ENCODE measurements at places on chromosomes 16 and 17. TPM values are rescaled to one million over a fixed set of nuclear protein-coding genes. Genes with fewer than 3 reads are reported as not detected.

- H3K4me1 ChIP-seq = no peaks in the 10 kb centered on the region
- no peaks in the 10 kb centered on the region for H3K27me3 ChIP-seq
- H3K27ac ChIP-seq = no peak overlapping the region
- no peak overlapping the region for H3K4me3 ChIP-seq
Measured at GRCh38 chr16:9177861-9178260, 86.4 kb downstream of the HAPSTR1 start.

DNA sequence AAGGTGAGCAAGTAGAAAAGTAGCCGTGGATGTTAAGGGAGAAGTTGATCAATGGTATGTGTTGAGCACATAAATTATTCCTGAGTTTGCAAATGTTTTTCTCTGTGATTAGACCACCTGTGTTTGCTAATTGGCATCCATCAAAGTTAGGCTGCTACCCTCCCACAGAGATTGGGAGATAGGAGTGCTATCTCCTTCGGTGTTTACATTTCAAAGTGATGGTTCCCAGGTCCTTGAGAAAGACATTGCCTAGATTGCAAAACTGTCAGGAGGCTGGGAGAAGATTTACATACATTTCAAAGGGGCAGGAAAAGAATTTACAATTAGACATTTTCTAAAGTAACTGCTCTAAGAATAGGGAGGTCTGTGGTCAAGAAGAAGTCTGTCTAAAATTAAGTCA is 54.3 kb upstream of the CNTNAP4 start:
- DNase-seq = no peak
- H3K4me3 ChIP-seq = no peak overlapping the region
- H3K27ac ChIP-seq = no peak overlapping the region
- no peaks in the 10 kb centered on the region for H3K4me1 ChIP-seq
- H3K36me3 ChIP-seq = no peaks in the 10 kb centered on the region

DNA sequence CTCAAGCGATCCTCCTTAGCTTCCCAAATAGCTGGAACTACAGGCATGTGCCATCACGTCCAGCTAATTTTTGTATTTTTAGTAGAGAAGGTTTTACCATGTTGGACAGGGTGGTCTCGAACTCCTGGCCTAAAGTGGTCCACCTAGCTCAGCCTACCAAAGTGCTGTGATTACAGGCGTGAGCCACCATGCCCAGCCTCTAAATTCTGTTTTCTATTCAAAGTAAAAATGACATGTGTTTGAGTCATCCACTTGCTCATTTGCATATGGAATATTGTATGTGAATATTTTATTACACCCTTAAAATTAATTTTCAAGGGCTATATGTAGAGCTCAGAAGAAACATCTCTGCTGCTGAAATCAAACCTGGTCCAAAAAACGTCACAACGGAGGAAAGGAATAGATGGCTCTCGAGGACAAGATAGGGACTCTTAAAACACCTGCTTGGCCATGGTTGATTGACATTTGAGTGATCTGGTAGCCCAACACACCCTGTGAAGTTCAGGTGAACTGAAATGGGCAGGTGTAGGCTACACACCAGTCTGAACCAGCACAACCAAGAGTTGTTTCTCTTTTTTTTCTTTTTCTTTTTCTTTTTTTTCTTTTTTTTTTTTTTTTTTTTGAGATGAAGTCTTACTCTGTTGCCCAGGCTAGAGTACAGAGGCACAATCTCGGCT is 51.1 kb downstream of the SF3B3 start:
- no peak overlapping the region for H3K4me3 ChIP-seq
- peak; percentile 15 for DNase-seq
- no peaks in the 10 kb centered on the region for H3K27me3 ChIP-seq
- H3K4me1 ChIP-seq = peaks cover 2% of the 10 kb centered on the region

DNA sequence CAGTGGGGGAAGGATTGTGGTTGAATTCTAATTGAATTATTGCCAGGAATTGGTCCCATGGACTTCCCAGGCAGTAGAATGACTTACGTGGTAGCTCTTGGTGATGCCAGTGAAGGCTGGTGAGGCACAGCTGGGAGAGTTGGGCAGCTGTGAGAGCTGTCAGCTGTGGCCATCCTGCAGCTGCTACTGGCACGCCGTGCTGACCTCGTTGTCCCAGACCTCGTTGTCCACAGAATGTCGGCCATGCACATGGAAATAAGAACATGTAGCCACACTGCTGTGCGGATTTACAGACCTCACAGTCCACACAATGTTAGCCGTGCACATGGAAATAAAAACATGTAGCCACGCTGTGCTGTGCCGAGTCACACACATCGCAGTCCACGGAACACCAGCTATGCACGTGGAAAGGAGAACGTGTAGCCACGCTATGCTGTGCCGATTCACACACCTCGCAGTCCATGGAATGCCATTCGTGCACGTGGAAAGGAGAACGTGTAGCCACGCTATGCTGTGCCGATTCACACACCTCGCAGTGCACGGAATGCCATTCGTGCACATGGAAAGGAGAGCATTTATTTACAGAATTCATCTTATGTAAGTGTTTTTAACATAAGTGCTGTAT is 59.2 kb downstream of the BANP start:
- H3K4me3 ChIP-seq = no peak overlapping the region
- H3K36me3 ChIP-seq = no peaks in the 10 kb centered on the region
- no peak for DNase-seq
- H3K27me3 ChIP-seq = no peaks in the 10 kb centered on the region
- no peak overlapping the region for H3K27ac ChIP-seq

- no peaks in the 10 kb centered on the region for H3K27me3 ChIP-seq
- H3K36me3 ChIP-seq = no peaks in the 10 kb centered on the region
- H3K27ac ChIP-seq = no peak overlapping the region
- no peak for DNase-seq
Measured at GRCh38 chr17:68706356-68706920, 105.3 kb upstream of the FAM20A start.

- H3K27me3 ChIP-seq = no peaks in the 10 kb centered on the region
- H3K4me1 ChIP-seq = no peaks in the 10 kb centered on the region
- peak; percentile 47 for DNase-seq
Measured at GRCh38 chr17:3983606-3984484, 19.6 kb upstream of the ATP2A3 start.

DNA sequence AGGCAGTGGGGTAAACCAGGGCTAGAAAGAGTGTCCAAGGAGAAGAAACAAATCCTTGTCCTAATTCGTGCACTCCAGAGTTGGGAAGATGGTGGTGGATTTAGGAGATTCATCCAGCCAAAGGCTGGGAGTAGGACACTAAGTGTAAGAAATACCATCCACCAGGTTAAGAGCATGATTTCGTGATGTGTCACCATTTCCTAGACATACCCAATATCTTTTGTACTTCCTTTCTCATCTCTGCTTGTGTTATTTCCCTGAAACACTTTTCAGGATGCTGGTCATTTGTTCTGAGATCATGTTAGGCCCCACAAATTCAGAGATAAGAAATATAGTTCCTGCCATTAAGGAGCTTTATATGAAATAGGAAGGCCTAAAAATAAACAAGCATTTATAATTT is 106.3 kb upstream of the HLF start:
- H3K27me3 ChIP-seq = no peaks in the 10 kb centered on the region
- DNase-seq = no peak
- H3K4me3 ChIP-seq = no peak overlapping the region
- no peak overlapping the region for H3K27ac ChIP-seq
- no peaks in the 10 kb centered on the region for H3K36me3 ChIP-seq

DNA sequence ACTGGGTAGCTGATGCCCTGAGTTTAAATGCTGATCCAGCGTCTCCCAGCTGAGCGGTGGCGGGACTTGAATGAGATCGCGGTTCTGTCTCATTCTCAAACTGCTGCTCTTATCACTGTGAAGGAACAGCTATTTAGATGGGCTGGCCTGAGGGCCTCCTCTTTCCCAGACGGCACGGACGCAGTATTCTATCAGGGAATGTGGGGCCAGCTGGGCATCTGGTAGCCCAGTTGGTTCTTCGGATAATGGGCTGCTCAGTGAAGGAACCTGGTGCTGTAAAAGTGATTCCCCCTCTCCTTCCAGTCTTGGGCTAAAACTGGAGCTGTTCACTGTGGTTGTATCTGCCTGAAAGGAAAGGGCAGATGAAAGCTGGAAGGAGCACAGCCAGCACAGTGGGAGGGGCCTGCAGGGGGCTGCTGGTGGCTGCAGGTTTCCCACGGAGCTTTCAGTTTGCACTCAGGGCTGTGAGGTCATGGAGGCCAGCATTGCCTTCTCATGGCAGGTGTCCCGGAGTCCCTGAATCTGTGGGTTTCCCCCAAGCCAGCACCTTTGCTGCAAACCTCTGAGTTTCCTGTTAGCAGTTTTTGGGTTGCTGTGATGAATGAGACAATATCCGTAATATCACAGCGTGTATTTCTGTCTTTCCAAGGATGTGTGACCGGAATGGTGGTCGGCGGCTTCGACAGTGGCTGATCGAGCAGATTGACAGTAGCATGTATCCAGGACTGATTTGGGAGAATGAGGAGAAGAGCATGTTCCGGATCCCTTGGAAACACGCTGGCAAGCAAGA is 3.6 kb downstream of the IRF8 start:
- H3K4me1 ChIP-seq = peaks cover 21% of the 10 kb centered on the region
- H3K27me3 ChIP-seq = no peaks in the 10 kb centered on the region
- DNase-seq = peak; percentile 90
- peak overlapping the region; percentile 33 for H3K27ac ChIP-seq
- H3K4me3 ChIP-seq = peak overlapping the region; percentile 64

GRCh38 chr16:67458121-67458641 is 22.8 kb downstream of the ATP6V0D1 start:
- no peak for DNase-seq
- H3K27ac ChIP-seq = peak overlapping the region; percentile 93
- peaks cover 5% of the 10 kb centered on the region for H3K36me3 ChIP-seq
- peak overlapping the region; percentile 21 for H3K4me3 ChIP-seq
- no peaks in the 10 kb centered on the region for H3K27me3 ChIP-seq
- H3K4me1 ChIP-seq = peaks cover 28% of the 10 kb centered on the region

The KRT40 gene
- total RNA-seq = 1.0 TPM

The KRT28 gene
- not detected for total RNA-seq

The SLC52A1 gene
- total RNA-seq = 45.3 TPM

The FAM20A gene
- 3.5 TPM for total RNA-seq

Measured in Peyer's patch (tissue), 4 donors.